ENCODE measurements at places on chromosomes 12 and 14.

DNA sequence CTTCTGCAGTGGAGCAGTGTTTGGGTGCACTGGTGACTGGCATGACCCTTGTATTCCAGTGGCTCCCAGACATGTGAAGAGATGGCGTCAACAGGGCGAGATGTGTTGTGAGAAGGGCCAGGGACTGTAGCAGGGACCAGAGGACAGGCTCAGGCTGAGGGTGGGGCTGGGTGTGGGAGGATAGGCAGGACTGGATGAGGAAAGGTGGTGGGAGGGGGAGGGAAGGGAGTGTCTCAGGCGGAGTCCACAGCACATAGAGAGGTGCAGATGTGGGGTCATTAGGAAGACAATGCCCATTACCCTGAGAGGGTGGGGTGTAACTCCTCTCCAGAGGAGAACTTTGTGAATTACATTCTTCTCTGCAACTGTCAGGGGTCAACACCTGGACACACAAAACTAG, 78.5 kb downstream of the DICER1 start:
- no peak for DNase-seq

DNA sequence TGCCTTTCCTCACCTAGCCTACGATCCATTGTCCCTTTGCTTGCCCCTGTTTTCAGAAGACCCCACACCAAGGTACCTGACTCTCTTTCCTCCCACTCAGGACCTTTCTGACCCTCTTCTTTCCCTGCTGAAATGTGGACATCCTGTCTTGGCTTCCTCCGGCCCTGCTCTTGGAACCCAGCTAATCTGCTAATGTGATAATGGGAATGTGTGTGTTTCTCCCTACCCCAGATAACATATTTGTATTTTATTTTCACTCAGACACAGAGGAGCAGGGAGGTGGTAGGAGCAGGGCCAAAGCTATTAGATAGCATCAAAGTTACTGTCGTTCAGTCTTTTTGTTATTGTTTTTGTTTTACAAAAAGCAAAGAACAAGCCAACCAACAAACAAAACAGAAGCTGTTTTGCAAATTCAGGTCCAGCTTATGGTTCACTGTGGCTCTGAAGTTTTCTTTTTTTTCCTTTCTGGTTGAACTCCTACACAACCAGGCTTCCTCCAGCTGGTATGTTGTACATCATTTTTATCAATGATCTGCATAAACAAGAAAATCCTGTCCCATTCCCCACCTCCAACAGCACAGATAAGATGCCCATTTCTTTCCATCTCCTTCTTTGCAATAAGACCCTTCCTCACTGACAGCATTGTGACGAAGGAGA, 137.3 kb downstream of the C12orf75 start:
- DNase-seq, result no peak

DNA sequence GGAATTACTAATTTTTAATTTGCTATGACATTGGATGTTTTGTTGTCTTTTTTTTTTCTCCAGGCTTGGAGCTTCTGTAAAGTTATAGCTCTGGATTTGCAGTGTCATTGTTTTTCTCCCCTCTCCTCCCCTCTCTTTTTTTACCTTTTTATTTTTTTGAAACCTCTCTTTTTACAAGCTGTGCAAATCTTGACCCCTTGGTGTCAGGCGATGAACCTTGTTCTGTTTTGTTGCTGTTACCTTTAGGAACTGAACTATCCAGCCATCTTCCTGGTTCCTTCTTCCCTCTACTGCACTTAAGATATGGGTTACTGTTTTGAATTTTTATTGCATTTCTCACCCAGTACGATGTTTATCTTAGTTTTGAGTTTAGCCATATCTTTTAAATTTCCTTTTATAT, 13.7 kb downstream of the KTN1 start:
- no peak for DNase-seq

- DNase-seq, result no peak
Measured at GRCh38 chr14:44490966-44491365, 16.1 kb downstream of the FSCB start.

DNA sequence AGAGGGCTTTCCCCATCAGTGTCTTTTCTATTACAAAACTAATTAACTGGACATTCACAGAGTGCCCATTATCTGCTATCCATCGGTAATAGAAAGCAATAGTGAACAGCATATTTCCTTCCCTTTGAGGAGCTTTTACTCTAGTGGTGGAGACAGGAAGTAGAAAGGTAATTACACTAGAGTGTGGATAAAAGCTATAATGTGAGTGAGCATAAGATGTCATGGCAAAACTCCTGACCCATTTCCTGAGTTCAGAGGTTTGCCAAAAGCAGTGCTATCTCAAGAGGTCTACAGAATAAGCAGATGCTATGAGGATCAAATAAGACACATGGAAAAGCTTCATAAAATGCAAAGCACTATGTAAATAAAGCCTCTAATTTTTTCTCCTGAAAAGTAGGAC, 24.0 kb downstream of the TIMELESS start:
- DNase-seq, result no peak

GRCh38 chr12:51926718-51927117, 19.4 kb downstream of the ACVRL1 start:
- DNase-seq, result peak; percentile 30

DNA sequence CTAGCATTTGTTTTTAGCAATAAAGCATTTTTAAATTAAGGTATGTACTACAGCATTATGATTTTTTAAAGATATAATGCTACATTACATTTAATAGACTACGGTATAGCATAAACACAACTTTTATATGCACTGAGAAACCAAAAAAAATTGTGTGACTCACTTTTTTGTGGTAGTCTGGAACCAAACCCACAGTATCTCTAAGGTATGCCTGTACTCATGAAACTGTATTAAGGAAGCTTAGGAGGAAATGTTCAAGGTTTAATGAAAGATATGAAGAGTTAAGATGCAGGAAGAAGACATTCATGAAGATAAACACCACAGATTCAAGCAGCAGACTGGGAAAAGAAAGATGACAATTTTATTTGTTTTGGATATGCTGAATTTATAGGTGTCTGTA, 51.7 kb downstream of the PPP1R12A start:
- DNase-seq, result no peak

- DNase-seq, result no peak
Measured at GRCh38 chr14:36319899-36320199, 588 bp downstream of the MBIP start.

- no peak for DNase-seq
Measured at GRCh38 chr12:19799216-19799615, 359.9 kb downstream of the AEBP2 start.

GRCh38 chr12:25655702-25656101, 102.6 kb upstream of the LMNTD1 start:
- DNase-seq, result no peak

- DNase-seq, result no peak
Measured at GRCh38 chr12:53151039-53151438, 29.5 kb upstream of the ZNF740 start.

DNA sequence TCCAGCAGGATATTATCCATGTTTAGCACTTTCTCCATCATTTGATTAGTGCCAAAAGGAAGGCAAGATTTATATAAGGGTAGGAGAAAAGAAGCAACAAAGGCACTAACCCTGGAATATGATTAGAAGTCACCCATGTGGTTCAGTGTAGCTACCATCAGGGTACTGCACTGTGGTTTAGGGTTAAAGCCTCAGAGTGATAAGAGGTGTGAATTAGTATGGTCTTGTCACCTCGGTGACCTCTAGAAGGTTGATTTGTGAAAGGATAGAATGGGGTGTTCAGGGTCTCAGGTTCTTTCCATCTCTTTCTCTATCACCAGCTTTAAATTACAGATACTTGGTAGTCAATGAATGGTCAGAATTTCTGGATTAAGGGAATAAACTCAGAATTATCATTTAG, 103.0 kb upstream of the TMTC2 start:
- DNase-seq, result no peak

DNA sequence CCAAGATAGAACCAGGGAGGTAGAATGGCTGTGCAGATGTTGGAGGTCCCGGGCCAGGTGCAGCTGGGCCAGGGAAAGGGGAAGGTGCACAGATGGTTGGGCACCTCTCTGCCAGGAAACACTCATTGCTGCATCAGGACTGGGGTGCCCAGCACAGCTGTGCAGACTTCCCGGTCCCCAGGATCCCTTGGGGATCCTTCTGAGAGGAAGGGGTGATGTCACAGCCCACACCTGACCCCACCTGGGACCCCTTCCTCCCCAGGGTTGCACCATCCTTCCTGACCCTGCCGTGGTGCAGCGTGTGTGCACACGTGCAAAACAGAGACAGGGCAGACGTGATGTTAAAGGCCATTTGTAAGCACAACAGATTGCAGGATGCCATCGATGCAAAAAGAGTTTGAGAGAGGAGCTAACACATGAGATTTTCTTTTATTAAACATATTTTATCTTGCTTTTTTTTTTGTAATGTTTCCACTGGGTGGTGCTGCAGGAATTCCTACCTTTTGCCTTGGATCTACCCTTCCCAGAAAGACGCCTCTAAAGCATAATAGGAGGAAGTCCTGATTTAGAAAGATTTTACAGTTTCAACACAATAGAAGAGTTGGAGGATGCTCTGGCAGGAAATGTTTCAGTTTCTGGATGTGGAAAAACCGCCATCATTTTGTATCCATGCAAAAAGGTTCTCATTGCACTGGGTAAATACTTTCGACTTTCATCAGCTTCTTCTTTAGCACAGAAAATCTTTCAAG, 14.8 kb downstream of the ELK3 start:
- DNase-seq, result no peak

DNA sequence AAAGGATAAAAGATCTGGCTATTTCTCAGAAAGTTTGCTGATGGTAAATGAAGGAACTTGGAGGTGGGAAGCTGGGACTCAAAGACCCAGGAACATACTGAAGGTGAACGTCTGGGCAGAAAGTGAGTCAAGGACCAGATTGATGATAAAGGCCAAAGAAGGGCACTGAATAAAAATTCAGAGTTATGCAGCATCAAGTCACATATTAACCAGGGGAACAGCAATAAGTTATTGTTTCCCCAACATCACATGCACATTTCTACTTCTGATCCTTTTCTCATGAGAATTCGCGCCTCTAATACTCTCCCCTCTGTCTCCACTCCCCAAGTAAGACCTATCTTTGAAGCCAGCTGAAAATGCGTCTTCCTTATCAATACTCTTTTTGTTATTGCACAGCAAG, 71.8 kb upstream of the SLC35F4 start:
- DNase-seq, result no peak

DNA sequence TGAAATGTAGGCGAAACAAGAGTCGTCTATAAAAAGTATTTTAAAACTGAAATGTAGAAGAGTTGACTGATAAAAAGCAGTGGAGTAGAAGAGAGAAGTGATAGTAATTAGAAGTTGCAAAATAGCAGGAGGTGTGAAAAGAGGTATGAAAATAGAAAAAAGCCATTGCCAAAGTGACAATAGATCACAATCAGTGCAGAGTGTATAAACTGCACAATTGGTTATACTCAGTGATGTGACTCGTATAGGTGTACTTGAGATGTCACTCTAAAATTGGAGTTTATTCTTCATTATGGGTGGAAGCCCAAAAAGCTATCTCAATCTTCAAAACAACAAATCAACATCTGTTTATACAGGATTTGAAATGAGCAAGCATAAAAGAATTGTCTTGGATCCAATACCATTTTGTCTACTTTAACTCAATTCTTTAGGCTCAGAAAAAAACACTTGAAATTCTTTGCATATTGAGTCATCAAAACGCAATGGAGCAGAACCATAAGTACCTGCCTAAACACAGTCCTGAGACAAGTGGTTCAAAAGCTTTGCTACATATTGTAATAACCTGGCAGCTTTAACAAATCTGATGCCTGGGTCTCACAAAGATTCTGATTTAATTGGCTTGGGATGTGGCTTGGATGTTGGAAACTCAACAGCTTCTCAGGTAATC, 8.8 kb downstream of the IKBIP start:
- DNase-seq, result no peak

DNA sequence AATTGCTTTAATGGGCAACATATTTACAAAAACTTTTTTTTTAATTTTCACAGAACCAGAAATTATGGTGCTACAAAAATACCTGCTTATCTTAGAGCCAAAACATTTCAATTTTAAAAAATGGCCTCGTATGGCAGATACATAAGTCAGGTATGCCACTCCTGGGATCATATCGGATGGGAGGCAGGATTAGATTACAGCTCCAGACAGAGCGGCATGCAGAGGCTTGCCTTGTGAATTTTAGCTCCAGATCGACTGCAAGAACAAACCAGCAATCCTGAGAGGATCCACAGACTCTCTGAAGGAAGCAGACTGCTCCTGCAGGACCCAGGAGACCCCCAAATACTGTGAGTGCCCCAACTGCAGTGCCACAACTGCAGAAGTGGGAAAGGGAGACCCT, 169.3 kb upstream of the AMIGO2 start:
- no peak for DNase-seq

GRCh38 chr12:32379667-32380066, 19.7 kb upstream of the FGD4 start:
- DNase-seq, result no peak

DNA sequence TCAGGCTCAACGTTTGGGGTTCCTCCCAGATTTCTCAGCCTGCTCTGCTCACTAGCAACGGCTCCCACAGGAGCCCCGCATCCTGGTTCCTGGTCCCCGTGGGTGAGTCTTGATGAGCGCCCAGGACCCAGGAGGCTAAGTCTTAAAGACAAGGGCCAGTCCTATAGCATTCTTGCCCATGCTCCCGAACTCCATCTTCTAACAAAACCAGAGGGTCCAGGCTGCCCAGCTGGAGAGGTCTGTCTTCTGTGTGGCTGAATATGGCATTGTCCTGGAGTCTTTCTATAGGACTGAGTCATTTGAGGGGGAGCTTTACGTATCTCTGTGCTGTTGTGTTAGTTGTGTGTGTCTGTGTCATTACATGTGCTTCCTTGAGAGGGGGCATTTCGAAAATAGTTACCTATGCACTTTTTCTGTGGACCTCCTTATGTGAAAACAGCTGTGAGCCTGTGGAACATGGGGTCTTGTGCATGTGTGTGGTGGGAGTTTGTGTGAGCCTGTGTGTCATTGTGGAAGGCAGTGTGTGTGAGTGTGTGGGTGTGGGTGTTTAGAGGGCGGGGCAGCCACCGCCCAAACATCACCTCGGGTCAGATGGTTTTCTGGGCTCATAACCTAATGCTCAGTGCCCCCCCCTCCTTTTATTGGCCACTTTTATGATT, 9.1 kb upstream of the TBX5 start:
- no peak for DNase-seq

DNA sequence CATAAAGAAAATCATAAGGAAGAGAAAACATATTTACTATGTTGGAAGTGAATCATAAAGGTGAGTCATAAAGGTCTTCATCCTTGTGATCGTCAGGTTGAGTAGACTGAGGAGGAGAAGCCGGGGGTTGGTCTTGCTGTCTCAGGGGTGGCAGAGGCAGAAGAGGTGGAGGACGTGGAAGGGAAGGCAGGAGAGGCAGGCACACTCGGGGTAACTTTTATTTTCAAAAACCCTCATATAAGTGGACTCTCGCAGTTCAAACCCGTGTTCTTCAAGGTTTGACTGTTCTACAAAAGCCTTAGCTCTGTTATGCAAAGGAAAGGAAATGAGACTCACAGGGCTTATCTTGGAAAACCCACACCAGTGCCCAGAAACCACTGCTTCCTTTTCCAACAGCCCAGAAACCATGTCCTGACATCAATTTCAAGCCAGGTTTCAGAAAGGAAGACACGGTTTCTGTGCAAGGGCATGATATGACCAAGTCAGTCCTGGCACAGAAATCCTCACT, 14.0 kb downstream of the SMCO2 start:
- DNase-seq, result no peak

GRCh38 chr12:74689929-74690328, 152.3 kb downstream of the ATXN7L3B start:
- DNase-seq, result no peak
